ENCODE measurements at places on chromosomes 2 and 18.

GRCh38 chr2:32773448-32773808 is 145.6 kb downstream of the TTC27 start:
- DNase-seq = no peak

- DNase-seq = no peak
Measured at GRCh38 chr2:64063924-64064331, 44.7 kb upstream of the VPS54 start.

DNA sequence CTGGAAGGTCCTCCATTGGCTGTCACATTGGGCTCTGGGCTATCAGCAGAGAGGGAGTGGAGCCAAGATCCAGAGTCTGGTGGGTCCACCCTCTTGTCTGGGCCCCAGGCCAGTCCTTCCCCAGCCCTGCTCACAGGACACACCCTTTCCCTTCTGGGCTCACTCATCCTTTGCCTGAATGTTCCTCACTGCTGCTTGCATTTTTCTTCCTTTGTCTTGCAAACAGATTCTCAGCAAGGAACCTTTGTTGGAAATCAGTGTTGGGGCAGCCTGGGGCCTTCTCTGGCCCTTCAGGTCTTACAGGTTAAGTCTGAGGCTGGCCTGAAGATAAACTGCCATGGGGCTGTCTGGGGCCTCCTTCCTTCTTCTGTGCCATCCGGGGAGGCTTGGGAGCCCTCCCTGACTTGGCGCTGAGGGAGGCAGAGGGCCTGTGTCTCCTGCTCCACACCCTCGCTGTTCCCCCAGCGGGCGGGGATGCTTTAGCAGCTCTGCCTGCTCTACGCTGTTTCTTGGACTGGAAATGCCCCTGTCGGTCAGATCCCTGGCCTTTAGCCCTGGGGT is 11.5 kb upstream of the CELF4 start:
- DNase-seq = no peak

GRCh38 chr18:51754566-51754965 is 557.1 kb upstream of the MEX3C start:
- DNase-seq = peak; percentile 31

DNA sequence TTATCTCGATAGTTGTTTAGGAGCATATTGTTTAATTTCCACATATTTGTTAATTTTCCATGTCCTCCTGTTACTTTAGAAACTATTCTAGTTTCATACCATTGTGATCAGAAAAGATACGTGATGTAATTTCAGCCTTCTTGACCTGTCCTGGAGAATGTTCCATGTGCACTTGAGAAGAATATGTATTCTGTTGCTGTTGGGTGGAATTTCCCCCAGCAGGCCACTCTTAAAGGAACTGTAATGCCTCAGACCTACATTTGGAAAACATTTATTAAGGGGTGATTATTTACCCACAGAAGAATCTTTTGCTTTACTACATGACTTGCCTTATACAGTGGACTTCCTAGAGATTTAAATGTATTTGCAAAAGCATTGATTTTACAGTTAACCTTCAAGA is 55.5 kb downstream of the LIMS1 start:
- DNase-seq = no peak

Measured in renal pelvis (tissue), 12 donors.